Stimulated activated naive CD4-positive, alpha-beta T cell (primary cell): ENCODE measurements at places on chromosomes 12 and 14.

DNA sequence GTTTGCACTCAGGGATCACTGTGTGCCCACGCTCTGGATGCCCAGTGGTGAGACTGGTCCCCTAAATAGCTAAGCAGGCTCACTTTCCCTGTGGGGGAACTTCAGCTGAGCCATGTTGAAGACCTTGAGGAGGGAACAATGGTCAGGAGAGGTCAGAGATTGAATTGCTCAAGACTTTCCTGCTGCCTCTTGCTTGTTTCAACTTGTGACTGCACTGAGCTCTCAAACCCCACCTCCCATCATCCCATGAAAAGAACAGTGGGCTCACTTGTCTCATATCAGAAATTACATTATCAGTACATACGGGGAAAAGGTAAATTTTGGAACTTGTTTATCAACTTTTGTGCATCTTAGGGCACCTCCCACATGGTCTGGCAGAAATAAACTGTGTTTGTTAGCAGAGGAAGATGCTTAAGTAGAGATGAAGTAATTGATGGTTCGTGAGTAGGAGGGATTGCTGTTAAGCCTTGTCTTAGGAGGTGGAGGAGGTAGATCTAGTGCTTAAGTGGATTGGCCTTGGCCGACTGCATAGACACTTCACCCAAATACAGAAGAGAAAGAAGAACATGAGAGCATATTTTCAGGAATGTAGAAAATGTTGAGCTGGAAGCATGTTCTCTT, 15.0 kb upstream of the SERPINA1 start:
- no peak for DNase-seq

GRCh38 chr12:6914947-6915788, 788 bp downstream of the ENO2 start:
- no peak for DNase-seq

GRCh38 chr14:55241673-55242072, 29.5 kb upstream of the FBXO34 start:
- no peak for DNase-seq

GRCh38 chr12:26465419-26466097, 270.2 kb downstream of the SSPN start:
- no peak for DNase-seq

DNA sequence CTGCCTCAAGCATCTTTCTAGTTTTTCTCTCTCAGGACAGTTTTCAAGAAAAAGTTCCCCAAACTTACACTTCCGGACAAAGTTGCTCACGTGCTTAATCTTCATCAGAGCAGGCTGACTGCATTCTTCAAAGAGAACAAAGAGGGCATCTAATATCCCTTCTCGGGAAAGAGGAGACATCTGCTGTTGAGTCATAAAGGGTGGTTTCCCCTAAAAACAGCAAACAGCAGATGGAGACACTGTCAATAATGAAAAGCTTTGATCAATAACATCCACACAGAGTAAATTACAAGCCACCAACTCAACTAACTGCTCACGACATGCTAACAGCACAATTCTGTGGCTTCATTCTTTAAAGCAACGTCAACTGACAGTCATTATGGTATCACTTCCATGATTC, 8.1 kb downstream of the CIT start:
- DNase-seq = no peak

DNA sequence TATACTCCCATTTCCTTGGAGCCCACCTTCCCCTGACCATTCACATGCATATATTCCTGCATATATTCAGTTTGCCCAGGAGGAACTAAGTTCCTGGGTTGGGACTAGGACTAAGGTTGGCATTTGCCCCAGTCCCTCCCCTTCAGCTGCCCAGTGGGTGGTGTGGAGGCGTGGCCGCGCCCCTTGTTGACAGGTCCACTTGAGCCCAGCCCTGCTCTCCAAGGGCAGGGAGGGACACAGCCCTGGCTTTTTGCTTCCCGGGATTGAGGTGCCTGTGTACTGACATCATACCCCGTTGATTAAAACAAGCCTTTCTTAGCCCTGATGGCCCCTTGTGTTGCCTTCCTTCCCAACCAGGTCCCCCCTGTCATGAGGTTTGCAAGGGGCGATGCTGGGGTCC, 7.3 kb downstream of the ERBB3 start:
- no peak for DNase-seq

GRCh38 chr14:87122166-87122565, 870.8 kb downstream of the GALC start:
- DNase-seq = no peak
